Fibroblast of skin of left quadriceps (primary cell): ENCODE measurements at places on chromosomes 16 and 17.

DNA sequence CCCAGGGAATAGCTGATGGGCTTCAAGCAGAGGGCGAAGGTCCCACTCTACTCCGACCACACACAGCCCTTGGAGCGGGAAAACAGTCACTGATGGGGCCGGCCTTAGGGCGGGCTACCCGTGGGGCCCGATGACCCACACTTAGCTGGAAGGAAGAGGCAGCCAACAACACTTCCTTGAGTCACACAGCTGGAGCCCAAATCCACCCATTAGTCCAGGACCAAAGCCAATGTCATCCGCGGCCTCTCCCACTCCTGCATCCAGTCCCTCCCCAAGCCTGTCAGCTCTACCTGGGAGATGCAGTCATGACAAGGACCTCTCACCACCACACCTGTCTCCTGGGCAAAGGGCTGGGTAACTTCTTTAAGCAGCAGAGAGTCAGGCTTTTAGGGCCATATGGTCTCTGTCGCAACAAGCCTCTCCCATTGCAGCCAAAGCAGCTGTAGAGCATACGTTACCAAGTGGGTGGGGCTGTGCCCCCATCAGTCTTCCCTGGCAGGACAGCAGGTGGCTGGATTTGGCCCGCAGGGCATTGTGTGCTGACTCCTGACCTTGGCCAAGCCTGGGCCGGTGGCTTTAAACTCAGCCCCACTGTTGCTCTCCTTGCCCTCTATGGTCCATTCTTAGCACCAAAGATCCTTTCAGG, 110.7 kb downstream of the SOCS1 start:
- no peak for DNase-seq

GRCh38 chr16:24700549-24701392, 28.7 kb upstream of the TNRC6A start:
- DNase-seq: peak; percentile 99

DNA sequence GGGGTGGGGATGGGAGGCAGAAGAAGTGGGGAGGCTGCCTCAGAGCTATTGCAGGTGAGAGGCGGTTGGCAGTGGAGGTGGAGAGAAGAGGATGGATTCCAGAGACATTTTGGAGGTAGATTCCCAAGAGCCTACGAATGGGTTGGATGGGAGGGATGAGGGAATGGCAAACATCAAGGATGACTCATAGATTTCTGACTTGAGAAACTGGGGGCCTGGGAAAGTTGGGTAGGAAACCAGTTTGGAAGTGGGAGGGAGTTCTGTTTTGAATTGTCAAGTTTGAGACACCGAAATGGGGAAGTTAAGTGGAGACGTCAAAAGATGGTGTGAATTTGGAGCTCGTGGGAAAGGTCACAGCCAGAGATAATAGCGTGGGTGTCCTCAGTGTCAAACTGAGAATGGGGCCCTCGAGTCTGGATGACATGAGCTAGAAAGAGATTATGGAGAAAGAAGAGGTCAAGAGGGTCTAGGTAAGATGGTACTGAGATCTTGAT, 6.2 kb upstream of the CYLD start:
- DNase-seq: no peak

GRCh38 chr16:4166821-4167220, 50.6 kb upstream of the ADCY9 start:
- DNase-seq: no peak

DNA sequence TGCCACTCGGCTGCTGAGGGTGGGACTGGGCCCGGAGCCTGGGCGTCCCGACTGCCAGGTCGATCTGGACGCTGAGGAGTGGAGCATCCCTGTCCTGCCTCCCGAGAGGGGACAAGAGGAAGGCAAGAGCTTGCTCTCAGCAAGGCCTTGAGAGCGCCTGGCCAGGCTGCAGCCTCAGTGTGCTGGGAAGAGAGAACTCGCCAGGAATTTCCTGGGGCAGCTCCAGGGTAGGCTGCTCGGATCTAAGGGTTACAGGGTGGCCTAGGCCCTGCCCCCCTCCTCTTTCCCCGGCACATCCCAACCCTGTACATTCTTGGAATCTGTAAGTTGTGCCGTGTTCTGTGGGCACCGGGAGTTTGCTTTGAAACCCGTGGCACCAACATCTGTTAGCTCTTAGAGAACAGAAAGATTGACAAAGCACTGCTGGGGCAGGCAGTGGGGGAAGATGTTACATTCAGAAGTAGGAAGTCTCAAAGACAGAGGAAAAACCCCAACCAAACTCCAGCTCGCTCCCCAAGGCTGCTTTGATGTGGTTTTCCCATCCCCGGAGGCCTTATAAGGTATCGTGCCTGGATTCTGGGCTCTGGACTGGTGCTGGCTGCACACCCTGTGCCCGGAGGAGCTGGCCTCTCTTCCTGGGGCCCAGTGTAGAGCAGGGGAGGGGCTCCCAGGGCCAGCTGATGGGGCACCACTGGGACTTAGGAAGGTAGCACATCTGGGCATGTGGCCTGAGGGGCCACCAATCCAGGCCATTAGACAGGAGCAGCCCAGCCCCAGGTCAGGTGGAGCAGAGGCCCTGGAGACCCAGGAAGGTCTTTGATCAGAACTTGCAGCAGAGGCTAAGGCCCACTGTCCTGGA, 55.2 kb downstream of the NKD1 start:
- peak; percentile 66 for DNase-seq

- no peak for DNase-seq
Measured at GRCh38 chr17:18267366-18267765, 6.9 kb downstream of the MIEF2 start.

GRCh38 chr16:23434380-23434779, 18.6 kb downstream of the COG7 start:
- DNase-seq: peak; percentile 36

DNA sequence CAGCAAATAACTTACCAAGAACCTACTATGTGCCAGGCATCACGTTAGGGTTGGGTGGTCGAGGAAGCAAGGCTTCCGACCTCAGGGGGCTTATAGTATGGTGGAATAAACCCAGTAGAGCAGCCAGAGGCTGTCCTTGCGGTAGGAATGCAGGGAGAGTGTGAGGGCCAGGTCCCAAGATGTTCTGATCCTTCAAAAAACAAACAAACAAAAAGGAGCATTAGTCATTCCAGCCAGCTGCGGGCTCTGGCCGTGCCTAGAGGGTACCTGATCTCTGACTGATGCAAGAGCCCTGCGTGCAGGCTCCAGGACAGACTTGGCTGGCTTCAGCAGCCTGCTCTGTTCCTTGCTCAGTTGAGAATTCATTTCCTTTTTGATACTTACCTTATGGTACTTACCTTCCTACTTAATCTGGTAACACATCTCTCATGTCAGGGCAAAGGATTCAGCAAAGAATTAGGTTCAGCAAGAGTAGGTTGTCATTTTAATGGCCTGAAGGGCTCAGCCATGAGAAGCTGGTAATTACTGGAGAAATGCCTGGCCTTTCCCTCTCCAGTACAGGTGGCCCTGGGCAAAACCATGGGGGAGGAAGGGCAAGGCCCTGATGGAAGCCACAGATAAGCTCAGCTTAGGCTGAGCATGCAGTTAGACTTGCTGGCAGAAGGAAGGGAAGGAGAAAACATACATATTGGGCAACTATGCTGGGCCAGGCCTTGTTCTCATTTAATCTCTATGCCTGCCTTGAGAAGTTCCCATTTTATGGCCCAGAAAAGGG, 18.4 kb downstream of the CYB5D2 start:
- no peak for DNase-seq

- DNase-seq: no peak
Measured at GRCh38 chr17:2874189-2874686, 78.0 kb downstream of the RAP1GAP2 start.

DNA sequence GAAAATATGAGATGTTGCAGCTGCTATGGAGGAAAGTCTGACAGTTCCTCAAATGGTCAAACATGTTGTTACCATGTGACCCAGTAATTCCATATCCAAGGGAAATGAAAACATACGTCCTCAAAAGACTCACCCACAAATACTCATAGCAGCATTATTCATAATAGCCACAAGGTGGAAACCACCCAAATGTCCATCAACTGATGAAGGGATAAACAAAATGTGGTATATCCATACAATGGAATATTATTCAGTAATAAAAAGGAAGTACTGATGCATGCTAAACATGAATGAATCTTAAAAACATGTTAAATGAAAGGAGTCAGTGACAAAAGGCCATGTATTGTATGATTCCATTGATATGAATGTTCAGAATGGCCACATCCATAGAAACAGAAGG, 140.2 kb downstream of the PITPNC1 start:
- DNase-seq: no peak

DNA sequence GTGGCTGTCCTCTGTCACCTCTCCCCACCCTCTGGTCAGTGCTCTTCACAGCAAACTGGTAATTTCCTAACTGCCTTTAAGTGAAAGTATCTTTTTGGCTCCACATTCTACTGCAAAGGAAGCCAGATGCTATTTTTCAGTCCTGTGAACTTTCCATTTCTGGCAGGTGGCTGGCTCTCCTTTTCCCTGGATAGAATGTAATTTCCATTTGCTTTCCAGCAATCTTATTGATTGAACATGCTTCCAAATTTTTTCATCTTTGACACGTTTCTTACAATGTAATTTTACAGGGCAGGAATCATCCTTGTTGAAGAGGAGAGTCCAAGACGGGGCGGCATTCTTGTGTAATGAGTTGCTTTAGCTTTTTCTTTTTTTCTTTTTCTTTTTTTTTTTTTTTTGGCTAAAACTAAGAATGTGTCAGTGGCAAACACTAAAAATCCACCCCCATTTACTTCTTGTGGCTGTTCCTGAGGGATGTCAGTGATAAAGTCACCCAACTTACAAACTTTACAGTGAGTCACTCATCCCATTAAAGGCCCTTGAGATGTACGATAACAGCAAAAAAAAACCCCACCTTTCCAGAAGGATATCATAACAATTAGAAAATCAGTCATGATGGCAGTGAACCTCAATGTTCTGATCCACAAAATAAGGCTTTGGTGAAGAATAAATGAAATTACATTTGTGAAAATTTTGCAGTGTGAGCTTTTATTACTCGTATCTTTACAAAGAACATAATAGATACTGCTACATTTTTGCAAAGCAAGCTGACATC, 29.4 kb upstream of the PRKCA start:
- peak; percentile 67 for DNase-seq

DNA sequence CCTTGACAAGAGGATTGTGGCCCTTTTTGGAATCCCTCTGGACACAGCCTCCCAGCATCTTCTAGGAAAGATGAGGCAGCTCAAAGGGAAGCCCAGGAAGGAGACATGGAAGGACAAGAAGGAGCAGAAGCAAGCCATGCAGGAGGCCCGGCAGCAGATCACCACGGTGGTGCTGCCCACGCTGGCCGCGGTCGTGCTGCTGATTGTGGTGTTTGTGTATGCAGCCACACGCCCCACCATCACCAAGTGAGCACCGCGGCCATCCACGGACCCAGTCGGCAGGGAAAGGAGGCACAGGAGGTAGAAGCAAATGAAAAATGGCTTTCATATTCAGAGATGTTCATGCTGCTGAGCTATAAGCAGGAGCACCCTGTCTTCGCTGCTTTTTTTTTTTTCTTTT, 10.9 kb upstream of the MEIOC start:
- DNase-seq: no peak

DNA sequence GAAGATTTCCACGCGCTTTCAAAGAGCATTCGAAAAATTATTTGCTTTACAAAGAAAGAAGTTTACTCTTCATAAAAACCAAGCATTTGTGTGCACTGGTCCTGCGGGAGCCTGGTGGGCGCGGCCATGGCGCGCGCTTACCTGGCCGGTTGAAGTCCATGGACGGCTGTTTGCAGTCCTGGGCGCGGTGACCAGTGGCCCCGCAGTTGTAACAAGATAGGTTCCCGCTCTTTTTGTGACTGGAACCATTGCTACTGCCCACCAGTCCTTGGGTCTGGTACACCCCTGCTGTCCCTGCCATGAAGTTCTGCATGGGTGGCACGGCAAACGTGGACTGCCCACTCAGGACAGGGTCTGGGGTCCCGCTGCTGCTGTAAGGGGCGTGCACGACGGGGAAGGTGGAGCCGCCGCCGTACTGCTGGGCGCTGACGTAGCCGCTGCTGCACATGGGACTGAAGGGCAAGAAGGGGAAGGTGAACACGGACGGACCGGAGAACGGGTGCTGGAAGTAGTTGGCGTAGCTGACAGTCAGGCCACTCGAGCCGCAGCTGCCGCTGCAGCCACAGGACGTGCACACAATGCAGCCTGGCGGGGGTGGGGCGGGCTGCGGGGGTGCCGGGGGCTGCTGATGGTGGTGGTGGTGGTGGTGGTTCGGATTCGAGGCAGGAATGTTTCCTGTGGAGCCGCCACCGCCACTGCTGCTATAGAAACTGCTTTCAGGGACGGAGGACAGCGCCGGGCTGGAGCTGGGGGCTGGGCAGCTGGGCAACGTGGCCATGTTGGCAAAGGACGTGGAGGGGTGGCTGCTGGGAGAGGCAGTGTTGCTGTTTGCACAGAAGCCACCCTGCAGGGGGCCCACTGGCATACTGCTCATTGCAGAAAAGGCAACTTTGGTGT, 19.5 kb downstream of the MAP1LC3B start:
- DNase-seq: no peak

DNA sequence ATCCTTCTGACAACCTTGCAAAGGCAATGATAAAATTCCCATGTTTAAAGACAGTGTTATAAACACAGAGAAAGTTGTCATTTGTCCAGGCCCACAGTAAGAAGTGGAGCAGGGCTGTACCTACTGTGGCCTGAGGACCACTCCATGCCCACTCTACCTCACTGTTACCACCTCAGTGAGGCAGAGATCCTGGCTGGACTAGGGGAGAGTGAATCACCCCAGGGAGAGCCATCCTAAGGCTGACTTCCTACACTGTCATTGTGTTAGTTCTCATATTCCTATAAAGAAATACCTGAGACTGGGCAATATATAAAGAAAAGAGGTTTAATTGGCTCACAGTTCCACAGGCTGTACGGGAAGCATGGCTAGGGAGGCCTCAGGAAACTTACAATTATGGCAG, 228.8 kb upstream of the HSBP1 start:
- no peak for DNase-seq

DNA sequence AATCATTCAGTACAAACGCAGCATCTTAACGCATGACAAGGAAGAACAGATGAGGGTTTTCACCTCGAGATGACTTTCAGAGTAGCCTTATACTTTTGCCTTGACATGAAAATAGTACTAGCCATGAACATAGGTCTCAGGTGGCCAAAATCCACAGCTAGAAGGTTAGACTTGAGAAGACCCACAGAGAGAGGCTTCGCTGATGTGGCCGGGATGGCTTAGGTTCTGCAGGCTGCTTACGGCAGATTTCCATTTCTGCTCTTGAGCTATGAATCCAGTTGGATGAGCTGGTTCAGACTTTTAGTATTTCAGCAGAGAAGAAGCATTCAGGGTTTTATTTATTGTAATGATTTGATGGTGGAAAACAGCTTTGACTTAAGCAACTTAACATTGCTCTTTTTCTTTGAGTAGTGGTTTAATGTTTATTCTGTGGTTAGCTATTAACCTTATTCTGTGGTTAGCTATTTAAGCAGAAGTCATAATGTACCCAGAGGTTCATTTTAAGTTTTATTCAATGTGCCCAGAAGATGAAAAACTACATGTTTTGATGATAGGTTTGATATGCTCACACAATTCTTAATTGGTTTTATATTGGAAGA, 7.6 kb downstream of the KRT24 start:
- DNase-seq: no peak

DNA sequence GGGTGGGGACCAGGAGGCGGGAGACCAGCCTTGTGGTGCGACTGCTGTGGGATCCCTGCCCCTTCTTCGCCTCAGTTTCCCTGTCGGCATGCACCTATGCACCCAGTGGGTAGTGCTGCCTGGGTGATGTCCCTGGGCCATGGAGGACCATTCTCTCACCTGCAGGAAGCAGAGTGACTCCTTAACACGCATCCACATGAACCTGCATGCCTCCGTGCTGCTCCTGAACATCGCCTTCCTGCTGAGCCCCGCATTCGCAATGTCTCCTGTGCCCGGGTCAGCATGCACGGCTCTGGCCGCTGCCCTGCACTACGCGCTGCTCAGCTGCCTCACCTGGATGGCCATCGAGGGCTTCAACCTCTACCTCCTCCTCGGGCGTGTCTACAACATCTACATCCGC, 25.2 kb downstream of the ADGRG5 start:
- no peak for DNase-seq
